ENCODE measurements at places on chromosomes 1 and 21.

DNA sequence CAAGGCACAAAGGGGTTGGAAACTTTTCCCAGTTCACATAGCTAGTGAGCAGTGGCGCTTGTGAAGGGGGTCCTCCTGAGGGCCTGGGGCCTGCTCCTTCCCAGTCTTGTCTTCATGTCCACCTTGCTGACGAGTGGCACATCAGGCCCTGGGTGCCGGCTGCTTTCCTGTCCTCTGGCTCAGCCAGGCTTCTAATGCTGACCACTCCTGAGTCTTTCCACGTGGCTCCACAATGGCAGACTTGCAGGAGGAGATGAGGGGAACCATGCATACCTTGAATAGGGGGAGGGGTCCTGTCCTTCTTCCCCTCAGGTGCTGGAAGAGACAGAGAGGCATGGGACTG lies 38.7 kb downstream of the MAPKAPK2 start:
- DNase-seq = no peak

GRCh38 chr1:76901158-76901767 lies 34.0 kb downstream of the ST6GALNAC5 start:
- no peak for DNase-seq

- no peak for DNase-seq
These were observed 140.5 kb upstream of the MAP1LC3C start for GRCh38 chr1:242139442-242139841.

DNA sequence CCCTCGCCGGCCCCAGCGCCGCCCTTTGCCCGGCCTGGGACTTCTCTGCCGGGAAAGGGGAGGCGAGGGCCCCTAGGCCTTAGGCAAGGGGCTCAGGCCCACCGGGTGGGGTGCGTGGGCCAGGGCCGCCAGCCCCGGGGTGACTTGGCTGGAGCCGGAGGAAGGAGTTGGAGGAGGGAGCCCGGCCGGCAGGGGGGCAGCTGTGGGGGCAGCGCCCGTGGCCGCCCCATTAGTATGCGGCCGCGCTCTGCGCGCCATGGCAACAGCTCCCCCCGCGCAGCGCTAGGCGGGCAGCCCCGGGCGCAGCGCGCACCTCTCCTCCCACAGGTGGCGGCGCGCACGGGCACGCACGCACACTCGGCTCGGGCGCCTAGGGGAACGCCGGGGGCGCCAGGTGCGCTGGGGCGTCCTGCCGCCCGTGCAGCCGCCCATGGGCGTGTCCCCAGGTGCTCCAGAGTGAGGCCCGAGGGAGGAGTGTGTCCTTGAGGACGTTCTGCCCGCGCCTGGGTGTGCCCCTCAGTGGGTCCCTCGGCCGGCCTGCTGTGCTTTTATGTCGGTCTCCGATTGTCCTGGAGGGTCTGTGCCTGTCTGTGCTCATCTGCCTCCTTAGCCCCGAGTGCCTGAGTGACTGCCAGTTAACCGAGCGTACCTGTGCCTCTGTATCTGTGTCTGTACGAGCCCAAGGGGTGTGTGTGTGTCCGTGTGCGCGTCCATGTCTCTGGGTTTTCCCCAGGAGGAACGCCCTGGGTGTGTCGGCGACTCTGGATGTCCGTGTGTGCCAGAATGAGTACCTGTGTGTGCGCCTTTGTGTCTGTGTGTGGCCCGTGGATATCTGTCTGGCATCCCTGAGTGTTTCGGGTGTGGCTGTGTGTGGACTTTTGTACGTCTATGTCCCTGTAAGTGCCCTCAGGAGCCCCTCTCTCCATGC lies 38.2 kb upstream of the WASF2 start:
- DNase-seq = peak; percentile 96

- no peak for DNase-seq
These were observed 90.6 kb downstream of the SGIP1 start for GRCh38 chr1:66624412-66625060.

GRCh38 chr1:166703141-166703540 lies 136.1 kb upstream of the POGK start:
- DNase-seq = no peak

- no peak for DNase-seq
These were observed 42.7 kb downstream of the ZSCAN20 start for GRCh38 chr1:33515112-33515511.

GRCh38 chr1:94119796-94120569 lies 965 bp downstream of the ABCA4 start:
- DNase-seq = no peak

DNA sequence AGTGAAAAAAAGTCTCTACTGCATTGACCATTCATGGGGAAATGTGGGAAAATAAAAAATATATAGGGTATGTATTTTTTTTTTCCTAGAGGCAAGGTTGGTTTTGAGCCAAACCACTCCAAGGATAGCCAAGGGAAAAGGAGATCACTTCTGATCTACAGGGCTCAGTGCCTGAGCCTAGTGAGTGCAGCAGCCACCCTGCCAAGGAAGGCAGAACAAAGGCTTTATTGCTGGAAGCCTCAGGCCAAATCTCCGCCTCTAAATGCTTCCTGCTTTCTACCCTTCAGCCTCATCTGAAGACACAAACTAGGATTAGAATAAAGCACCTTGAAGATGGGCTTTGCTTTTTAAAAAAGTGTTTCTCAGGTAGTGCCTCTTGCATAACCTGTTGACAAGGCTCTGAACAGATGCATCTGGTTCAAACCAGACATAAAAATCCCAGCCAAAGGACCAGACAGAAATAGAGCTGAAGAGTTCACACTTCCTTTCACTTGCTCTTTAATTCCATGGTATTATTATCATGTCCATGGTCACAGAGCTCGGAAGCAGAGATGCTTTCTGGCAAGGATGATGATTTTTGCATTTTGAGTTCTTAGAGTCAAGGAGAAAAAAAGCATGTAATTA lies 10.5 kb downstream of the C1orf115 start:
- DNase-seq = no peak

DNA sequence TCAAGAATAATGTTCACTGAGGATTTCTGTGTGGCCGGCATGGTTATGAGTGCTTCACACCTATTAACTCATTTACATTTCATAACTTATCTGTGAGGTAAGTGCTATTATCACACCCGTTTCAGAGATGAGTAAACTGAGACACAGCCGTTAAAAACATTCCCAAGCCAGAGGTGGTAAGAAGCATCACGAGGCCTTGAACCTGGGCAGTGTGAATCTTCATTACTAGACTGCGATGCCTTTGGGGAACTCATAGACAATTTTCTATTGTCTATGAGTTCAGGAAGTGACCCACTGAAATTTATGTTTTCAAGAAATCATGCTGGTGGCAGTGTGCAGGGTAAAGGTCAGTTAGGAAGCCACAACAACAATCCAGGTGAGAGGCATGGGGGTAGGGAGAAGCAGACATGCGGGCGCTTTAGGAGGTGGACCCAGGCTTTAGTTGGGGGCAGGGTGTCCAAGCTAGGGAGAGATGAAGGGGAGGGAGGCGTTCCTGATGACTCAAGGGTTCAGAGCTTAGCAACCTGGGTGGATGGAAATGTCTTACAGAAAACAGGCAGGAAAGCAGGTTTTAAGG lies 14.5 kb downstream of the GNG12 start:
- no peak for DNase-seq

- no peak for DNase-seq
These were observed 15.2 kb downstream of the C21orf58 start for GRCh38 chr21:46308431-46308830.

DNA sequence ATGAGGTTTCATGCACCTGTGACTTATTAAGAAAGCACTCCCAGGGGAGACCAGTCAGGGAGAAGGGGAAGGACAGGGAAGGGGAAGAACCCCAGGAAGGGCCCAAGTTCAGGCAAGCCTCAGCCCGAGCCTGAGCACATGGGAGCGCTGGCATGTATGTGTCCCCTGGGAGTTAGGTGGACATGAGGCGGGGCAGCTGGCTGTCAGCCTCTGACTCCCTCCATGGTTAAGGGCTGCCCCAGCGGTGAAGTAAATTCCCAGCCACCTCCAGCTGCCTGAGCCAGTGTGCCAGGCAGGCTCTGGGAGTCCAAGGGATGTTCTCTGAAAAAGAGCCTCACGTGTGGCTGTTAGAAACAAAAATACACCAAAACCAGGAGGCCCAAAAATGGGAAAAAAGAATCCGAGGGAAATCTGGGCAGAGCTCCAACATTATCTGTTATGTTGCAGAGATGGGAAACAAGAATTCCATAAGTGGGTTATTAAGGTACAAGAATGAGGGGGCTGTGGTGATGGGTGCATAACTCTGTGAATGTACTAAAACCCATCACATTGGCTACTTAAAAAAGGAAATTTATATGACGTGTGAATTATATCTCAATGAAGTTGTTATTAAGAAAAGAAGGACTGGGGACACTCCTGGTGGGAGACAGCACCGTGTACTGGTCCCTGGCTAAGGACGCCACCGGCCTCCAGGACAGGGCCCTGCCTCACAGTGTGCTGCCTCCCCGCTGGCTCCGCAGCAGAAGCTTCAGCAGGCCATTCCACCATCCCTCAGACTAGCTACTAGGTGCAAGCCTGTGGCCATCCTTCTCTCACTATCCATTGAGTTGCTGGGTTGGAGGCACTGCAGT lies 18.7 kb downstream of the DMRTB1 start:
- peak; percentile 64 for DNase-seq

Measured in NCI-H2171 (cell line).